Ascending aorta (tissue), 2 donors: ENCODE measurements at places on chromosomes 5 and 9.
A peak's percentile ranks its signal among the peaks of the same experiment; 100 is the strongest.

DNA sequence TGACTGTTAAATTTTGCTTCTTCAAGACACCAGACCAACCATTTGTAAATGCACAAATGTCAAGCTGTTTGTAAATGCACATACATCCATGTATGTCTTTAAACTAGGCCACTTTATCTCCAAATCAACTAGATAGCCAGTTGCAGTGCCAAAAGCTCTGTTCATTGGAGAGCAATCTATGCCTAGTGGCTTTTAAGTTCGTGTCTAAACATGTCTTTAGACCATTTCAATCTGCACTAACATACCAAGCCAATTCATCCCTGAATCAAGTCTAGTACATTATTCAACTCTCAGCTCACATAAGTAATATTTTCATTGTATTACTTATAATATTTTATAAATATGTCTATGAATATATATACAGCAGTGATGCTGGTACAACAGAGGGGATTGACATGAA lies 985.9 kb downstream of the CDH18 start:
- no peak for DNase-seq

- DNase-seq: no peak
Measured at GRCh38 chr5:3199962-3200755, 395.5 kb upstream of the IRX1 start.

GRCh38 chr5:62737766-62738165 lies 159.1 kb downstream of the LRRC70 start:
- no peak for DNase-seq

GRCh38 chr9:94161673-94162072 lies 77.4 kb downstream of the PTPDC1 start:
- DNase-seq: no peak

- no peak for DNase-seq
Measured at GRCh38 chr5:180852495-180852894, 8.6 kb downstream of the ZFP62 start.

- DNase-seq: no peak
Measured at GRCh38 chr9:89051421-89052025, 60.3 kb downstream of the S1PR3 start.

DNA sequence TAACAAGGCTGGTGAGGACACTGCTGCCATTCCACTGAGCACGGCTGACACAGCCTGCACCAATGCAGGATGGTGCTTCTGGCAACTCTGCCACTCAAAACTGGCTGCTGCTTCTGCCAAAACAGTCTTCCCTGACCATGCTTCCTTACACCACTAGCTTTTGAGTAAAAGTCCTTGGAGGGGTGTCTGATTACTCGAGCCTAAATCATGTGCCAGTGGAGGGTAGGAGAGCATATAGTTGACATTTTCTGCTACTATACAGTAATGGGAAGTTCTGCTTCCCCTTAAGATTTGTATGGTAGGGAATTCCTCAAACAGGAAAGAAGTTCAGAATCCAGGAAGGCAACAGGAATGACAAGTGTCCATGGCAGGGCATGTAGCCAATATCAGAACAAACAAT lies 12.2 kb upstream of the PJA2 start:
- DNase-seq: no peak

- DNase-seq: no peak
Measured at GRCh38 chr9:105932276-105932675, 237.9 kb downstream of the TMEM38B start.

DNA sequence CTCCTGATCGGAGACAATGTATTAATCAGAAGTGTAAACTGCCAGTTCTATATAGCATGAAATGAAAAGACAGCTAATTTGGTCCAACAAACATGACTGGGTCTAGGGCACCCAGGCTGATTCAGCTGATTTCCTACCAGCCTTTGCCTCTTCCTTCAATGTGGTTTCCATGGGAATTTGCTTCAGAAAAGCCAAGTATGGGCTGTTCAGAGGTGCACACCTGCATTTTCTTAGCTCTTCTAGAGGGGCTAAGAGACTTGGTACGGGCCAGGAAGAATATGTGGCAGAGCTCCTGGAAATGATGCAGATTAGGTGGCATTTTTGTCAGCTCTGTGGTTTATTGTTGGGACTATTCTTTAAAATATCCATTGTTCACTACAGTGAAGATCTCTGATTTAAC lies 22.4 kb downstream of the IL7R start:
- DNase-seq: no peak

- DNase-seq: no peak
Measured at GRCh38 chr9:70422371-70423043, 8.1 kb upstream of the KLF9 start.

- DNase-seq: no peak
Measured at GRCh38 chr5:100647461-100648230, 112.5 kb downstream of the FAM174A start.

DNA sequence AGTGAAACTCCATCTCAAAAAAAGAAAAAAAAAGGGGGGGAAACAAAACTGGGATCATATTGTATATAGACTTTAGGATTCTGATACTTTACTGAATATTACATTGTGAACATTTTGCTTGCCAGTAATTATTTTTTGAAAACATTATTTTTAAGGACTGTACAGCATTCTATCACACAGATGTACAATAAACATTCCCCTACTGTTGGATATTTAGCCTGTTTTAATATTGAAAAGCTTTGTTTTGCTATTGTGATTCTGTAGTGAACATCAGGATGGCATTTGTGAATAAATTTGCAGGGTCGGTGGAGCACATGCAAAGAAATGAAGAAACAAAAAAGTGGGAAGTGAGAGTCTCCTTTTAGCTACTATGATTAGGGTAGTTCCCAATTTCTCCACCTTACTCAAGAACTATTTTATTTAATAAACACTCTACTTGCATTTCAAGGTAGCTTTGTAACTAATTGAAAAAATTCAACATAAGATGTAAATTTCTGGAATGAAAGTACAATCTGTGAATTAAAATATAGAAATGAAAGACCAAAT lies 18.7 kb downstream of the RASGRF2 start:
- DNase-seq: no peak

DNA sequence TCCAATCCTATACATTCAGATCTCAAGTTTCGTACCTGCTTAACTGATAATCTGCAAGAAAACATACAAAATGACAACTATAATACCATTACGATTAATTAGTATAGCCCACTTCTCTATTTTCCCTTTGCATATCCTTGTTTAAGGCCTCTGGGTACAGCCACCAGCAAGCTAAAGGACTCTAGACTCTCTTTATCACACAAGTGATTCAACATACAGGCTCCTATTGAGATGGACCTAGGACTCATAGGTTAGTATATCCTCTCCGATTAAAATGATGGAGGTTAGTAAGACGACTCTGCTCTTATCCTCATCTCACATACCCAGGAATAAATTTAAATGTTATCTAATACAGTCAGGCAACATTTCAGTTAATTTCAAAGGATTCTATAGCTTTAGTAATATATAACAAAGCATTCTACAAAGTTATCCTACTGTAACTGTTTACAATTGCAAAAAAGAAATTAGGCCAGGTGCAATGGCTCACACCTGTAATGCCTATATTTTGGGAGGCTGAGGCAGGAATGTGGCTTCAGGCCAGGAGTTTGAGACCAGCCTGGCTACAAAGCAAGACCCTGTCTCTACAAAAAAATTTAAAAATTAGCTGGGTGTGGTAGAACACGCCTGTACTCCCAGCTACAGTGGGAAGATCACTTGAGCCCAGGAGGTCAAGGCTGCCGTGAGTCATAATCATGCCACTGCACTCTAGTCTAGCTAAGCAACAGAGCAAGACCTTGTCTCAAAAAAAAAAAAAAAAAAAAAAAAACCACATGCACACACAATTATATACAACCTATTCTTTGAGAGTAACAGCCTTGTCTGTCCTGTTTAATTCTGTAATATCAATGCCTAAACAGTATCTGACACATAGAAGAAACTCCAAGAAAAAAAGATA lies 15.4 kb downstream of the HAUS6 start:
- no peak for DNase-seq

DNA sequence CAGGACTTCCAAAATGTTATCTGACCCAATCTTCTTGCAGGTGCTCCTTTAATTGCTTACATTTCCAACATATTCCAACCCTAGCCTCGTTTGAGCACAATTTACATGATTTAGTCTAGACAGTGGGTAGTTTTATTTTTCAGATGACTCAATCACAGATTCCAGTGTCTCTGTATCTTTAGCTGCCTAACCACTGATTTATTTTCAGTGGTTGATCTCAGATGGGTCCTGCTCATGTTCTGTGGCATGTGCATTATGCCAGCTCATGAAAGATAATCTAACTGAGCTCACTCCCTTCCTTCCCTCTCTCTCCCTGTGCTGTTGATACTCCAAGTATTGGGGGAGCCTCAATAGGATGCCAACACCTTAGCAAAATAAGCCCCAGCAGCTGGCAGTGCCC lies 106.1 kb upstream of the ICE1 start:
- no peak for DNase-seq

DNA sequence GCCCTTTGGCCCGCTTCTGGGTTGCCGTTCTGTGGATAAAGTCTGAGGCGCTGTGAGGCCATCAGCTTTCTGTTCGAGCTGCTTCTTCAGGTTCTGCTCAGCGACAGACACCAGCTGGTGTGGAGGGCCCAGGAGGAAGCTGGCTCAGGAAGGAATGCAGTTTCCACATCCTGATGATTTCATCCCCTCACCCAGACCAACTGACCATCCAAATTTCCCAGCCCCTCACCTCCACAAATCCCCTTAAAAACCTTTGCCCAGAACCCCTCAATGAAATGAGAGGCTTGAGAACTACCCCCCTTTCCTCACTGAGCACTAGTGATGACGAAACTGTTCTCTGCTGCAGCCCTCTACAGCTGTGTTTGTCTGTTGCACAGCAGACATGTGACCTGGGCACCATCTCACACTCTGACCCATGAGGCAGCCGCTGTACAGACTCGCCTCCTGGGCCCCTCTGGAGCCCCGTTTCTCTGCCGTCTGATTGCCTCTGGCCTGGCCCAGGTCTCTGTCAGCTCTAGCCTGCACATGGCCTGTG lies 45.4 kb downstream of the SPATA31C2 start:
- no peak for DNase-seq

- DNase-seq: peak; percentile 93
Measured at GRCh38 chr9:129141066-129142041, 30.1 kb downstream of the PTPA start.

- no peak for DNase-seq
Measured at GRCh38 chr9:123710299-123710698, 219.6 kb downstream of the DENND1A start.

DNA sequence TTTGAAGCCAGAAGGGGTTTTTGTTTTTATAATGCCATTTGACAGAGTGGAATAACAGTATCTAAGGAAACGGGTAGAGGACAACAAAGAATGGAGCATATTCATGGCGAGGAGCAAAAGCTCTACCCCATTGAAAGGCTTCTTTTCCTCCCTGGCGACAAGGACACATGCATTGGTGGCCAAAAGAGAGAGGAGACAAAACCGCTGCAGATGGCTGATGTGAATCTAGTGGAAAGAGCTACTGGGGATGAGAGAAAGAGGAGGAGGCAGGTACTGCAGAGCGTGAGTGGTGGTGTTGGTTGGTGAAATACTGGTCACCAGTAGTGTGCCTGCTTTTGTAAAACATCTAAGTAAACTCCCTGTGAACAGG lies 491 bp downstream of the APC start:
- no peak for DNase-seq

GRCh38 chr5:6767481-6768063 lies 54.3 kb downstream of the TENT4A start:
- no peak for DNase-seq

DNA sequence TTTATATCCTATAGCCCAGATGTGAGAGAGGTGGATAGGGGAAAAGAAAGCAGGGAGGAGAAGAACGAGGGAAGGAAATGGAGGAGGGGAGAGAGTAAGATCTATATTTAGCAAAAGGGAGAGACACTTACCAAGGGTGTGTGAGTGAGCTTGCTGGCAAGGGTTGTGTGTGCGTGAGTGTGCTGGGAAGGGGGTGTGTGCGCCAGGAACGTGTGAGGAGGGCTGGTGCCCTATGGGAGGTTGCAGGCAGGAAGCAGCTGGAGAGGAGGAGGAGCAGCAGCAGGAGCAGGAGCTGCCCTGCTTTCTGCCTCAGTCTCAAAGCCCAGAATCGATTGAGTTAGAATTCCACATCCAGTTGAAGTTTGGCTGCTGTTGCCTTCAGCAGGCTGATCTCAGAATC lies 148.3 kb upstream of the RUSC2 start:
- DNase-seq: peak; percentile 79

DNA sequence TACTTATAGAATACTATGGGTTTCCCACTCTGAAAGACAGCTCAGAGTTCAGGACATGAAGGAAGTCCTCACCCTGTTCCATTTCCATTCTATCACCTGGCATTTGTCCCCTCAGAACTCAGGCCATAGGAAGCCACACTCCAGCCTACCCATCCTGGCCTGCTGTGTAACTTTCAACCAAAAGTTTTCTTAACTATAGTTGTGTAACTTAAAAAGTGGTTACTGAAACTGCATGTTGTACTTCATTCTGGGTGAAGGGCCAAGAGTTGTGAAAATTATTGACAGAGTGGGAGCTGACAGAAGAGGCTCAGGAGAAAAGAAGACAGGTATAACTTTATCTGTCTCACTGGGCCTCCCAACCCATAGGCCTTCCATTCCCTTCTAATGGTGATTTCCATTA lies 212.5 kb downstream of the RAB3C start:
- no peak for DNase-seq

DNA sequence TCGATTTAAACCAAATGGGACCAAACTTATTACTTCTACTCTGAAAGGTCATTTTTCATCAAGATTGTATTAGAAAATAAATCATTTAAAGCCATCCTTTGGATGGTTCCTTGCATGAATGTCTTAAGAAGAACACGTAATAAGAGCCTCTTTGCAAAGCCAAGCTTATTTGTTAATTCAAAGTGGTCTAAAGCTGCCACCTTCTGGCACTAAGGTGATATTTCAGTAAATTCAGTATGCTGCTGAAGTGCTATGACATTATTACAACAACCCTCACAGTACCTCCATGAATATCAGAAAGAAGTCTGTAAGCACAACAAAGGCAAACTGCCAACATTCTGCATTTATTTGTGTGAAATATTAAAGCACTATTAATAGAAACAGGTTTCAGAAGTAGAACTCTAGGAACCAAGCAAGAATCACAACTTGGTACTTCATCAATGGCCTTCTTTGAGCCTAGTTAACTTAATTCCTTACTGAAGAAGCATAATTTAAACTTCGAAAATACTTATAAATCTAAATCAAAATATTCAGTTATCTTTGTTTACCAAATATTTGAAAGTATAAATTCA lies 53.1 kb upstream of the TYRP1 start:
- no peak for DNase-seq

DNA sequence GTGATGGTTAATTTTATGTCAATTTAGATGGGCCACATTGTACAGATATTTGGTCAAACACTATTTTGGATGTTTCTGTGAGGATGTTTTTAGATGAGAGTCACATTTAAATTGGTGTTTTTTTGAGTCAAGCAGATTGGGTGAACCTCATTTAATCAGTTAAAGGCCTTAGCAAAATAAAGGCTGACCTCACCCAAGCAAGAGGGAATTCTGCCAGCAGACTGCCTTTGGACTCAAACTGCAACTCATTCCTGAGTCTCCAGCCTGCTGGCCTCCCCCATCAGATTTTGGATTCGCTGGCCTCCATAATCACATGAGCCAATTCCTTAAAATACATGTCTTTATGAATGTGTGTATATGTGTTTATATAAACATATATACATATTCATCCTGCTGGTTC lies 282.7 kb upstream of the POU5F2 start:
- no peak for DNase-seq

- DNase-seq: no peak
Measured at GRCh38 chr5:9549941-9550340, 4.1 kb upstream of the SEMA5A start.

GRCh38 chr5:14465776-14466175 lies 115.8 kb upstream of the OTULINL start:
- DNase-seq: no peak

- DNase-seq: no peak
Measured at GRCh38 chr9:106019039-106019680, 324.8 kb downstream of the TMEM38B start.
